A673 (cell line): ENCODE measurements at places on chromosomes 4 and X. TPM values are rescaled to one million over a fixed set of nuclear protein-coding genes. Genes with fewer than 3 reads are reported as not detected.

The REELD1 gene
- total RNA-seq = not detected in 2 replicates

The USP17L24 gene
- not detected in 2 replicates for total RNA-seq

The CYBB gene
- 0.22 TPM in 1 of 2 replicates, not detected in the other for total RNA-seq

The ZDHHC15 gene
- not detected in 2 replicates for total RNA-seq

The GLRA2 gene
- total RNA-seq = not detected in 2 replicates

The PAGE1 gene
- total RNA-seq = not detected in 2 replicates

DNA sequence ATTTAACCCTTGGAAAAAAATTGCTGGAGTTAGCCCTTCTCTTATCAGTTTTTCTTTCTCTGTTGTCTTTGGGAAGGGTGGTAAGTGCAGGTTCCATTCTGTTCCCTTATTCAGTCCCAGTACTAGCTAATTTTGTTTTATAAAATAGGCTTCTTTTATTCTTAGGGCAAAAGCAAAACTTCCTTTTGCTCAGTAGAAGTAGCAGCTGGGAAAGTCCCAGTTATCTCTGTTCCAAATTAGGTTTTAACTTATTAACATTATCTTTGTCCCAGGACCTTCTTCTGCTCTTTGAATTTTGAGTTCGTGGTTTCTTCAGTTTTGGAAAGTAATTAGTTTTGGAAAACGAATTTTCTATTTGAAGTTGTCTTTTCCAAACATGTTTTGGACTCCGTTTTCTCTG lies 61.1 kb downstream of the BANK1 start:
- no peak for DNase-seq

GRCh38 chr4:182090186-182090585 lies 153.0 kb upstream of the TENM3 start:
- DNase-seq = no peak

DNA sequence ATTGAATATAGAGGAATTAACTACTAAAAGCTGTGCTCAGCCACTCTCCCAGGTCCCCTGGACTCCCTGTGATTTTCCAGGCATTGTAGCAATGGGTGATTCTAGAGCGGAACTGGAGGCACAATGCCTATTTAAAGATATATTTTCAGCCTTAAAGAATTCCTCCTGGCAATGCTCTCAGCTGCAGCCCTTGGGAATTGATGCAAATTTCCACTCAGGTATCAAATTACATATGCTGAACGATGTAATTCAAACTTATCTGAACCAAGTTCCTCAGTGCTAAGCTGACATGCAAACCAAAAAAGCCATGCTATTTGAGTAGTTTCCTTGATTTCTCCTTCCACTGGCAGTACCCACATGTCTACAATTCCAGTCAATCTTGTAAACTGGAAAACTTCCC lies 86.3 kb upstream of the GABRA3 start:
- peak; percentile 19 for DNase-seq

- DNase-seq = no peak
Measured at GRCh38 chr4:51901363-51901762, 58.4 kb downstream of the DCUN1D4 start.

DNA sequence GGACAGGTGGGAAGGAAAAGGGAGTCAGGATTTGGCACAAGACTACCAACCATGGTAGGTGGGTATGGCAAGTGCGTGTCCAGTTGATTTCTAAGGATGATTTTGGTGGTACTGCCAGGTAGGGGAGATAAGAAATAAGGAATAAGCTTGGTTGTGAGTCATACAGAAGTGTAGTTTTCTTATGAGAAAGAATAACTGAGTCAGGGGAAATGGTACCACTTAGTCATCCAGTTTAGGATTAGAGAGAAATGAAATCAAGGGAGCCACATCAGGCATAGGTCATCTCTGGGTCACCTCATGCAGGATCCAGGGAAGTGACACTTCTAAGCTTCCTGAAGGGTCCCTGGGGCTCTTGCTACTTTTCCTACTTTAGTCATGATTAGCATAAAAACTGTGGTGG lies 107.1 kb upstream of the C1GALT1C1 start:
- DNase-seq = no peak

GRCh38 chr4:95522682-95523530 lies 25.9 kb downstream of the UNC5C start:
- DNase-seq = no peak

DNA sequence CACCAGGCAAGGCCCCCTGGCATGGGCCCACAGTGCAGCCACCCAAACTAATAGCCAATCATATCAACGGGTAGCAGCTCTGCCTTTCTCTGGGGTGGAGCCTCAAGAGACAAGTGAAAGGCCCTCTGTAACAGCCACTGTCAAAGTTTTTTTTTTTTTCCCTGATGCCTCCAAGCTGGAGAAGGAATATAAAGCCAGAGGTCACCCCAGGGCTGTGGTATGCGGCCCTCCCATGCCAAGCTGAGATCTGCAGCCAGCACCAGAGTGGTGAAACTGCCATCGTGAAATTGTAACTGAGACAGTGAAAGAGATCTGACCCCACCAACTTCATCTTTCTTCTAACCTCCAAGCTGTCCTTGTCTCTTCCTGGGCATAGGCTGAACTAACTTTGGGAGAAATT lies 407.0 kb downstream of the KLHL4 start:
- no peak for DNase-seq

- DNase-seq = no peak
Measured at GRCh38 chrX:50099331-50099730, 101.5 kb downstream of the AKAP4 start.

DNA sequence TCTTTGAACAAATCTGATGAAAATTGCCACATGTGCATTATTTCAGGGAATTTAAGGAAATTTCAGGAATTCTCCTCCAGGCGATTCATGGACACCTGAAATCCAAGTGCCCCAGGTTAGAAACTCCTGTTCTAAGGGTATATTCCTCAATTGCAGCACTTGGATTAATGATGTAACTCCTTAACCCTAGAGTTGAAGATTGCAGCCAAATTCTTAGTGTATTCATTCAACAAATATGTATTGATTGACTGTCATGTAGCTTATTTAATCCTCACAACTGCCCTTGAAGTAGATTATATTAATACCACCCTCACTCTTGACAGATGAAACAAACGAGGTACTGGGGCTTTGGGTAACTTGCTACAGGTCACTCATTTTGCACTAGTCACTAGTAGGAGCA lies 11.3 kb downstream of the CETN2 start:
- no peak for DNase-seq
